ENCODE measurements at places on chromosomes 1 and 21.
A peak's percentile ranks its signal among the peaks of the same experiment; 100 is the strongest.

DNA sequence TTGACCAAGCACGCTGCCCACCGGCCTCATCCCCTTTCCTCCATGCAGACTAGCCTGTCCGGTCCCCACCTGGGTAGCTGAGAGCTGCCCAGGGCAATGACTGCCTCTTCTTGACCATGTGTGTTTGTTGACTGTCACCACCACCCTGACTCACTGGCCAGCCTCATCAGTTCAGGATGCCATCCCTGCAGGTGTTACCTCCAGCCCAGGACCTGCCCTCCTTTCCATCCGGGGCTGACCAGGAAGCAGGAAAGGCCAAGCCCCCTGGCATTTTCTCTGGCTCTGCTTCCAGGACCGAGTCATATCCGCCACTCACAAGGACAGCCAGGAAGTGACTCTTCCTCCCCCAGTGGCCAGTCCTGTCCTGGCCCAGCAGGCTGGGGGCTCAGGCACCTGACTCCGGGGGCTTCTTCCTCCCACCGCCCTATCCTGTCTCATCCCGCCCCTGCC is 17.1 kb downstream of the EPHA2 start:
- DNase-seq, result no peak

- DNase-seq, result no peak
Observed at GRCh38 chr1:231727171-231727570, 100.6 kb downstream of the DISC1 start.

DNA sequence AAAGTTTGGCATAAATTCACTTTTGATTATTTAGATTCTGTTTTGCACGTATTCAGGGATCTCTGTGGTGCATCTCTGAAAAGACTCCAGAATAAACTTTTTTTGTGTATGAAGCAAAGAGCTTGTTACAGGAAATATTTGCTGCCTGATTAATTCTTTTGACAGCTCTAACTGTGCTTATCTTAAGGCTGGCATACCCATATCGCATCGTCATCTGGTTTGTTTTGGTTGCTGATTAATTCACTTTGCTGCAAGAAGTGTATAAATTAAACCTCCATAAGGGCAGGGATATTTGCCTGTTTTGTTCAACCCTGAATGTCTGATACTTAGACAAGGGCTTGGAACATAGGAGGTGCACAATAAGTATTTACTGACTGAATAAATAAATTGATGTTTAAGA is 17.5 kb upstream of the DUSP10 start:
- DNase-seq, result no peak

GRCh38 chr1:114181356-114181755 is 27.7 kb upstream of the SYT6 start:
- no peak for DNase-seq

GRCh38 chr1:30569384-30569783 is 154.0 kb downstream of the MATN1 start:
- no peak for DNase-seq

GRCh38 chr1:164983023-164983650 is 373.4 kb downstream of the LMX1A start:
- no peak for DNase-seq

DNA sequence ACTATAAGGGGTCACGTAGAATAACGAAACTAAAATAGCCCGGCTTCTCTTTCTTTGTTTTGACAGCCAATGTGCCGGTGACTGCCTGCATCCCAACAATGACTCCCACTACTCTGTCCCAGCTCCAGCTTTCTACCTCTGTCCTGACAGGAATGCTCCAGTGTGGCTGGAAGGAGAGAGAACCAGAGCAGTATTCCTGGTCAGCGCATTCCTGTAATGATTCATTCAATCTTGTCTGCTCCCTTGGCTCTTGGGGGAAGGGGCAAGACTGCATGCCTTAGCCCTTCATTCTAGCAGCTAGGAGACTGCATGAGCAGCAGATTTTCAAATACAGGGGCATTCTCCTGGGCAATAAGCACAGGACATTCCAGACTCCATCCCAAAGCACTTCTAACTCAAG is 132.1 kb upstream of the PRMT6 start:
- no peak for DNase-seq

GRCh38 chr1:186841599-186841998 is 12.8 kb downstream of the PLA2G4A start:
- DNase-seq, result no peak

DNA sequence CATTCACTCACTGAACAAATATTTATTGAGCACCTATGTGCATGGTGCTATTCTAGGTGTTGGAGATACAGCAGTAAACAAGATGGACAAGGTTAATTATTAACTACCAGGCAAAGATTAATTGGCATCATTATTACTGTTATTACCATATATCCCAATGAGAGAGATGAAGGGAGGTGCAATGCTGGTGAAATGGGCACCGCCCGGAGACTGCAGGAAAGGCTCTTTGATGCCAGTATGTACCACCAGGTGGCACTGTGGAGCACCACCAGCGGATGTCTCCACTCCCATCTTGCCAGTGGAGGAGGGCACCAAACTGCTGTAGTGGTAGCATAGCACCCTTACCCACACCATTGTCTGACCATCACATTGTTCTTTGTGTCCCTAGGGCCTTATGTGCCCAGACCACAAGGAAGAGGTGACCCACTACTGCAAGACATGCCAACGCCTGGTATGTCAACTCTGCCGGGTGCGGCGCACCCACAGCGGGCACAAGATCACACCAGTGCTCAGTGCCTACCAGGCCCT is 3.0 kb downstream of the TRIM46 start:
- peak; percentile 88 for DNase-seq

- no peak for DNase-seq
Observed at GRCh38 chr1:64891448-64891825, 74.9 kb downstream of the JAK1 start.

DNA sequence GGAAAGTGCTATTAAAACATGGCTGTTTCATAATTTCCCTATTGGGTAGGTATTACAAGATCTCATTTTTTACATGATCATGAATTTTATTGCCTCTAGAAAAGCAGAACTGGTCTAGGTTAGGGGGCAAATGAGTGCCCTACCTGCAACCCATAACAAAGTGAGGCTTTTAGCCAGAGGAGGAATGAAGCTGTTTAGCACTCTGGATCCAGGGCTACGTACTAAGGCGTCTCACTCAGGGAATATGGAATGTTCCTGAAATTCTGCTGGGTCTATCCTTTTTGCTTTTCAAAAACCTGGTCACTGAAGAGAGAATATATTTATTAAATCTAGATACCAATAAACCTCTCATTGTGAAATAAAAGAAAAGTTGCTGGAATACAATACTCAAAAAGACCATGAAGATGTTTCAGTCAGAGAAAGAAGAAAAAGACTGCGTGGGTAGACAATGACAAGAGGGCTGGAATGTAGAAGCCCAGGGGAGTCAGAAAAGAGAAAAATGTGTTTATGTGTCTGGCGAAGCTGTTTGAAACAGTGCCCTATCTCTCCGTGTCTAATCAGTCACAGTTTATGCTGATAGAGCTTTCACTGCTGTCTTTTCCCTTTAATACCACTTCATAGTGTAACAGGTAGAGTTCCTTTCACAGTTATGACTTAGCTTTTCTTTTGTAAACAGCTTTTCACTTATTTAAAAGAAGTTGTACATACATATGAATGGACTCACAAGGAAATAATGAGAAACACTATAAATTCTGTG is 25.0 kb upstream of the SYDE2 start:
- DNase-seq, result no peak

DNA sequence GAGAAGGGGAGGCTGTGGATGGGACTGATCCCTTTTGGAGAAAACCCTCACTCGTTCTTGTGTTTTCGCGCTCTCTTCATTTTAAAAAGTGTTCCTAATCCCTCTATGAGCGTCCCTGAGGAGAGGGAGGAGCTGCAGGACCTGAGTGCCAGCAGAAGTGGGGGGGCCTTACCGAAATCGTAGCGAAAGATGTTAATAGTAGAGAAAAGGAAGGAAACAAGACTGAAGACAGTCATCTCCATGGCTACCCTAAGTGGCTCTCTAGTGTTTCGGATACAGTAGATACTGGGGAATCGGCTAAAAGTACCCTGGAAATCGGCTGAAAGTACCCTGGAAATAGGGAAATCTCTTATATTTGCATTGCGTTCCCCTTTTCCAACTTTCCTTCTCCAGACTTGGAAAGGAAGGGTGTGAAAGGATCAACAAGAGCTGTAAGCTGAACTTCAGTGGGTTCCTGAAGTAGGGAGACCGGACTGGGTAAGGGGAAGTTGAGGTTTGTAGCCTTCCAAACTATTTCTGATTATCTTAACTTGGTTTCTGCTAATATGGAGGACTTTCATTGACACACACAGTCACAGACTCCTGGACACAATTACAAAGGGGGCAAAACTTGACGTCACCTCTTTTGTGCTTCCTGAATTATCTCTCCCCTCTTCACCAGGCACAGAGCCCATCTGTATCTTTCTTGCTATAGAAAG is 486 bp upstream of the DSTYK start:
- no peak for DNase-seq

DNA sequence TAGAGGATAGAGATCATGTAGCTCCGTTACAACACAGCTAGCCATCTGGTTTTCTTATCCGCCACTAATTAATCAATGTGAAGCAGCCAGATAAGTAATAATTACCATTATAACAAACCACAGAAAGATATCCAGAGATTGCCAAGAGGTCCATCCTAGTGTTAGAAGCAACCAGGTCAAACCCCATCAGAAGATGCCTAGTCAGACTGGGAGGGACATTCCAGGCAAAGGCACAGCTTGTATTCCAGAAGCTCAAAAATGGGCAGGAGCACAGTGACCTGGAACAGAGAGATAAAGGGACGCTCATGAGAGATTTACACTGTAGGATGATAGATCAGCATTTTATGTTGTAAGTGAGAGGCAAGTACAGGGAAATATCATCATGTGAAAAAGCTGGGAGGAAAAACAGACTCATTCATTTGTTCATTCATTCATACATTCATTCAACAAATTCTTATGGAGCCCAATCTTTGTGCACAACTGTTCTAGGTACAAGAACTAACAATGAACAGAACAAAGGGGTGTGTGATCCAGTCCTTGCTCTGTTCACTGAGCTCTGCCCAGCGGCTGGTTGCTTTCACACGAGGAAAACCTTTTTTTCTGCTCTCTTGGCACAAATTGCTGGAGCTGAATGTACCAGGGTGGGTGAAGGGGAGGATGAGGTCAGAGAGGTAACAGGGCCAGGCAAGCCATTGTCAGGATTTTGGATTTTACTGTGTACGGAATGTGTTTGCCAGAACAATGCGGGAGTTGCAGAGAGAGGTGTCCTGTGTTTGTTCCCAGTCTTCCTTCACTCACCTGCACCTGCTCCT is 240.8 kb upstream of the FGGY start:
- no peak for DNase-seq

DNA sequence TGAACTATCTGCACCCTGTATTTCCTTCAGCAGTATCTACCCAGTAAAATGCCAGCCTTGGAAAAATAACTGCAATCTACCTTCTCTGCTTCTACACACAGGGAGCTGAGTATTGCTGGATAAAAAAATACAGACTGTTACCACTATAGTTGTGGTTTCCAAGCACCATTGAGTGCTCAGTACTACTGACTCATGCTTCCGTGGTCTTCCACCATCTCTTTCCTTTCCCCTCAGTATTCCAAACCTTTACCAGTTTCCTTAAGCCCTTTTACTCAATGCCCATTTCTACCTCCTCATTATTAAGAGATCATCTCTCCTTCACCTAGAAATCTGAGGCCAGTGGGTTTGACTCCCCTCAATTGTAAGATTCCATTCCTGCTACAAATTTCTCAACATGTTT is 23.8 kb downstream of the GLMN start:
- no peak for DNase-seq

GRCh38 chr21:27759091-27759659 is 792.3 kb upstream of the ADAMTS5 start:
- peak; percentile 17 for DNase-seq

DNA sequence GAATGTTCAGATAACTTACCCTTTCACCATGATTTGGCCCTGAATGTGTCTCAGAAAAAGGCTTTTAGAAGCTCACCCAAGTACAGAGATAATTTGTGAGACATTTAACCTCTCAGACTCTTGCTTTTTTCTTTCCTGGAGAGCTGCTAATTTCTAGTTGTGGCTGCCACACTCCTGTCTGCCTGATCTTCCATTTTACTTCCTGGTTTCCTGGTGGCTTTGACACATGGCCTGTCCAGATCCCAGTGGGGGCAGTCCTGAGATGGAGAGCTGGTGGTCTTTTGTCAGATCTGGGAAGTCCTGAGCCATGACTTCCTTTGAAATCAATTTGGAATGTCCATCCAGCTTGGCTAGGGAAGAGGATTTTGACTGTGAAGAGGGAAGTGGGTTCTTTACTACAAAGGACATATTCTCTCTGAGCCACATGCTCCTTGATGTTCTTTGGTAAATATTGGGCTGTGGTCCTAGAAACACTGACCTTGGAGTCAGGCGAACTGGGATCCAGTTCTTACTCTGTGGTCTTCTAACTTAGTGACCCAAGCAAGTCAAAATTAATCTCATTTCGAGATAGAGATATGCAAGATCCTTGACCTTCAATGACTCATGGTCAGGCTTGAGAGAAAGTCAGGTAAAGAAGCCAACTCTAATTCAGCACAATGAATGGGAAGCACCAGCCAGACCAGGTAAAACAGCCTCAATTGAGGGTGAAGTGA is 78.0 kb upstream of the HSD17B7 start:
- DNase-seq, result no peak

DNA sequence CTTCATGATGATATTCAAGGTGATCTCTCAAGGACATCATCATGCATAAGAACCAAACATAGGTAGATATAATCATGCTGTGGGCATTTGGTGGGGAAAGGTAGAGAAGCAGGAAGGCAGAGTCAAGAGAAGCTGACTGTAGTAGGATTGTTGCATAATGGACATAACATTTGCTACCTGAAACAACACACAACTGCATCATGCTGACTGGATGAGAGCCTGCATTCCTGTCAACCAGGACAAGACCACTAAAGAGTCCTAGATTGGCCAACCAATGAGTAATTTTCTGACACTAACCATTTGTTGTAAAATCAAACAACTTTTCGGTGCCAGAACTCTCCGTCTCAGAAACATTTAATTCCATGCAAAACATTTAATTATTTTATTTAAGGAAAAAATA is 377.2 kb downstream of the PLPP3 start:
- no peak for DNase-seq

GRCh38 chr1:1290238-1290731 is 10.0 kb downstream of the SCNN1D start:
- no peak for DNase-seq

GRCh38 chr1:199936441-199936840 is 91.1 kb upstream of the NR5A2 start:
- no peak for DNase-seq

GRCh38 chr1:79151006-79151796 is 144.7 kb upstream of the ADGRL4 start:
- DNase-seq, result no peak

GRCh38 chr1:230332575-230333066 is 93.5 kb downstream of the PGBD5 start:
- no peak for DNase-seq

DNA sequence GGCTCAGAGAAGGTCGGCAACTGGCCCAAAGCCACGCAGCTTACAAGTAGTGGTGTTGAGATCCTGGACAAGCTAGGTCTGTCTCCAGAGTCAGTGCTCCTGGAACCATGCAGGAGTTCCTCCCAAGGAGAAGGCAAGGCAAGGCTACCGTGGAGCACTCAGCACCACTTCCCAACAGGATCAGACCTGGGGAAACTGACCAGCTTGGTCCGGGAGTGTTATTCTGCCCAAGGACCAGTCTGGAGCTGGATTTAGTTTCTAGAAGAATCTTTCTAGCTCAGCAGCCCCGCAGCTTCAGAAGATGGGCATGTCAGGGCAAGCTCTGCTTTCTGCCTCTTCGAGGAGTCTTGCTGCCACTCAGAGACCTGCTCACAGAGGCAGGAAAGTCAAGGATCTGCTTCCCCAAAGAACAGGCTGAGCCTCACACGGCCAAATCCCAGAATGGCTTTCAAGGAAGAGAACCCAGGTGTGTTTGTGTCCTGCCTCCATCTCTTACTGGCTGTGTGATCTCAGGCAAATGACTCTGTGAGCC is 302.8 kb downstream of the MATN1 start:
- no peak for DNase-seq
